ENCODE measurements at places on chromosomes 7 and 10. TPM values are rescaled to one million over a fixed set of nuclear protein-coding genes. Genes with fewer than 3 reads are reported as not detected.

- no peaks in the 10 kb centered on the region for H3K36me3 ChIP-seq
- no peaks in the 10 kb centered on the region for H3K4me1 ChIP-seq
- no peaks in the 10 kb centered on the region for H3K27me3 ChIP-seq
- H3K4me3 ChIP-seq: no peak overlapping the region
- no peak for DNase-seq
These were observed 37.5 kb downstream of the PDK4 start for GRCh38 chr7:95558864-95559263.

- H3K4me3 ChIP-seq: no peak overlapping the region
- no peak for DNase-seq
- H3K27me3 ChIP-seq: no peaks in the 10 kb centered on the region
- peaks cover 9% of the 10 kb centered on the region for H3K4me1 ChIP-seq
- H3K27ac ChIP-seq: no peak overlapping the region
These were observed 196.0 kb downstream of the REEP3 start for GRCh38 chr10:63717027-63717715.

The SPDYE16 gene
- polyA plus RNA-seq: 0.18 TPM

DNA sequence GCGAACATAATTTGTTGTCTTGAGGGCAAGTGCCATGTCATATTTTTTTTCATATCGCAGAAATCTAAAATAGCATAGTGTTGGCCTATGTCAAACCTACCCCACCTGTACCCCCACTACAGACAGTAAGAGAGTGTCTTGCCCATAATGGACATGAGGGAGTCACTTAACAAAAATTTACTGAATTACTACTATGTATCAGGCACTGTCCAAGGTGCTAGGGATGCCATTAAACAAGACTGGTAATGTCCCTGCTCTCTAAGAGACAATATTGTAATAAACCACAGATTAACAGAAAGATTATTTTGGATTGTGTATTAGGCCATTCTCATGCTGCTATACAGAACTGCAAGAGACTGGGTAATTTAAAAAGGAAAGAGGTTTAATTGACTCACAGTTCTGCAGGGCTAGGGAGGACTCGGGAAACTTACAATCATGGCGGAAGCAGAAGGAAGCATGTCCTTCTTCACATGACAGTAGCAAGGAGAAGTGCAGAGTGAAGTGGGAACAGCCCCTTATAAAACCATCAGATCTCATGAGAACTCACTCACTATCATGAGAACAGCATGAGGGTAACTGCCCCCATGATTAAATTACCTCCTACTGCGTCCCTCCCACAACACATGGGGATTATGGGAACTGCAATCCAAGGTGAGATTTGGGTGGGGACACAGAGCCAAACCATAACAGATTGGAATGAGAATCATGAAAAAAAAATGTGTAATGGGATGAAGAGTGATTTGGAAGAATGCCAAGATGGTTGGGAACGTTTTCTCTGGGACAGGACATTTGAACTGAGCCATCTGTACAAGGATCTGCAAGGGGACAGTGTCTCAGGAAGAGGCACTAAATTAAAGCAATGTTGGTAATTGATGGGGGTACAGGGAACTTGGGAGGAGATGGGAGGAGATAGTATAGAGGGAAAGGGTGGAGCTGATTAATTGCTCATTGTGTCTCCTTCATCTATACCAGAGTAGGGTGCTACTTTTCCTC lies 108.5 kb downstream of the FAM107B start:
- peaks cover 16% of the 10 kb centered on the region for H3K4me1 ChIP-seq
- no peaks in the 10 kb centered on the region for H3K27me3 ChIP-seq
- DNase-seq: no peak
- H3K4me3 ChIP-seq: no peak overlapping the region

- no peaks in the 10 kb centered on the region for H3K36me3 ChIP-seq
- no peaks in the 10 kb centered on the region for H3K27me3 ChIP-seq
- H3K27ac ChIP-seq: no peak overlapping the region
- H3K4me3 ChIP-seq: no peak overlapping the region
These were observed 64.1 kb downstream of the CFAP58 start for GRCh38 chr10:104417637-104418292.

All from lung (tissue), 17 donors.